ENCODE measurements at places on chromosomes 16 and 17.

GRCh38 chr17:19294443-19294842 is 57.3 kb downstream of the EPN2 start:
- DNase-seq, result no peak

DNA sequence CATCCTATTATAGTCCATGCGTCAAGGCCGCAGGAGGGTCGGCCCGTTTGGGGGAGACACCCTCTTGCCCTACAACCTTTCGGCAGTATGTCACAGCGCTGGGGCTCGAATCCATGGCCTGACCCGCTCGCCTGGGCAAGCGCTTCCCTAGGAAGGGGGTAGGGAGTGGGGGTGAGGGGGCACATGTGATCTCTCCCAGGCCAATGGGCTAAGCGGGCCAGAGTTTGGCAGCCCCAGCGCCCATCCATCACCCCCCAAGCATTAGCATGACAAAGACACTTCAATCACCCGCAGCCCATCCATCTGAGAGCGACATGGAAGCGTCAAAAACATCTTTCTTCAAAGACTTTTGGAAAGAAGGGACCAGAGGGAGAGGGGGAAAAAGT is at the start of gene HOXB1:
TSS of gene HOXB1 (minus strand) at position 125 of the 386 bp plus-strand sequence. CDS start at position 18, 107 bp downstream.
- no peak for DNase-seq

GRCh38 chr17:41775394-41776226 is 10.9 kb downstream of the JUP start:
- DNase-seq, result no peak

- DNase-seq, result no peak
Observed at GRCh38 chr17:42573095-42573494, 4.4 kb downstream of the PSMC3IP start.

DNA sequence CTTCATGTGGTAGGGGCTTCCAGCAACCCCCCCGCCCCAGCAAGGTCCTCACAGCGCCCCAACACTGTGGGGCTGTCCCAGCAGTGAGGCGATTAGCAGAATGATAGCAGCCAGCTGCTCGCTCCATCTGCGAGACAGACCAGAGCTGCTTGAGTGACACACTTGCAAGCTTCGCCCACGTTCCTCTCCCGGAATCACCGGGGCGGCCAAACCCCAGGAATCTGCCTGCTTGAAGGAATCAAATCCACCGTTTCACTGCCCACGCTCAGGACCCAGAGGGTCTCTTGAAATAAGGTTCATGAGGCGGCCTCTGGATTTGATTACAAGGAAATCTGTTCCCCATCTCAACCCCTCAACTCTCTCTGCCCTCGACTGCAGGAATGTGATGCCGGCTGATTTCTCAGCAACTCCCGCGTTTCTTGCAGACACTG is 356.0 kb downstream of the C16orf95 start:
- peak; percentile 32 for DNase-seq

- DNase-seq, result peak; percentile 81
Observed at GRCh38 chr17:43467981-43468581, 15.7 kb upstream of the DHX8 start.

DNA sequence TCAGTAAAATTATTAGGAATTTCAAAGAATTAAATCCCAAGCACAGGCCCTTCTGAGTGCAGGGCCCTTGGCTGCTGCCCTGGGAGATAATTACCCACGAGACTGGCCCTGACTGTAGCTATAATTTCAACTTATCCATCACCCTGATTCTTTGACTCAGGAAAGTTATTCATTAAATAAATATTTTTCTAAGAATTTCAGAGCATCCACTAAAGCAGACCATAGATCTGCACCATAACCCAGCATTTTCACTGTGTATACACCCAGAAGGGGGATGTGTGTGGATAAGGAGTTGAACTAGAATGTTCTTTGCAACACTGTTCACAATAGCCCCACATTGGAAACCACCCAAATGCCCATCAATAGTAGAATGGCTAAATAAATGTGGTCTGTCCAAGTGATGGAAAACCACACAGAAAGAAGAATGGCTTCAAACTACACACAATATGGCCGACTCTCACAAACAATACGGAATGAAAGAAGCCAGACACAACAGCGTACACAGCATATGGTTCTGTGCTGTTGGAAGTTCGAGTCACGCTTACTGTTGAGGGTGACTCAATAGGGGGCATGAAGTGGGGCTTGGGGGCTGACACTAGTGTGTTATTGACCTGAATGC is 33.9 kb upstream of the MEAK7 start:
- no peak for DNase-seq

GRCh38 chr17:39484178-39484577 is 22.9 kb downstream of the CDK12 start:
- DNase-seq, result no peak

GRCh38 chr17:181245-182049 is at the start of gene DOC2B:
DOC2B (minus strand) TSS chr17:181650; CDS start chr17:181479, 171 bp downstream.
- DNase-seq, result peak; percentile 54

- DNase-seq, result peak; percentile 97
Observed at GRCh38 chr17:40915199-40915661, 22.2 kb downstream of the KRT23 start.

GRCh38 chr17:64219571-64219970 is 43.5 kb downstream of the TEX2 start:
- no peak for DNase-seq

DNA sequence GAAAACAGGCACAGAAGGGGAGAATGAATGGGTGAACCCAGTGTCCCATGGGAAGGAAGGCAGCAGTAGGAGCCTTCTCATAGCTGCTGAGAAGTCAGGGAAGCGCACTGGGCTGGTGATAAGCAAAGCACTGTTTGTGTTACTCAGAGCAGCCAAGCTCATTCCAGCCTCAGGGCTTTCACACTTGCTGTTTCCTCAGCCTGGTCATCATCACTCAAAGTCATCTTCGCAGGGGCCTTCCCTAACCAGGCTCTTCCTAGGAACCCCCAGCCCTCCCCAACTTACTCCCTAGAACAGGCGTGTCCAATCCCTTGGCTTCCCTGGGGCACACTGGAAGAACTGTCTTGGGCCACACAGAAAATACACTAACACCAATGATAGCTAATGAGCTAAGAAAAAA is 32.1 kb upstream of the LONP2 start:
- DNase-seq, result no peak

DNA sequence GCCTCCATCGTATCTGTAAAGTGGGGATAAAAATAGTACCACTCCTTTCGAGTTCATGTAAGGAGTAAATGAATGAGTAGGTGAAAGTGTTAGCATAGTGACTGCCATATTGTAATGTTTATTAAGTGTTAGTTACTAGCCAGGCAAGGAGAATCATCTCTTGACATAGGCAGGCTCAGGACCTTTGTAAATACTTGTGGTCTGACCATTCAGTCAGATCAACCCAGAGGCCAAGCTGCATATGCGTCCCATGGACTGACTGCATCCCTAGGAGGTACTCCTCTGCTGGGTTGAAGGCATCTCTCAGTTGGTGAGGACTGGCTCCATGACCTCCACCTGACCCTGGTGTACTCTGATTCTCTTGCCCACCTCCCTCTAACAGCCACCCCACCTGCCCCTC is 40.5 kb upstream of the CDRT4 start:
- DNase-seq, result peak; percentile 55

Data from iris pigment epithelial cell (primary cell).